GM23248 (cell line): ENCODE measurements at places on chromosomes 12 and 14. TPM values are rescaled to one million over a fixed set of nuclear protein-coding genes. Genes with fewer than 3 reads are reported as not detected.

DNA sequence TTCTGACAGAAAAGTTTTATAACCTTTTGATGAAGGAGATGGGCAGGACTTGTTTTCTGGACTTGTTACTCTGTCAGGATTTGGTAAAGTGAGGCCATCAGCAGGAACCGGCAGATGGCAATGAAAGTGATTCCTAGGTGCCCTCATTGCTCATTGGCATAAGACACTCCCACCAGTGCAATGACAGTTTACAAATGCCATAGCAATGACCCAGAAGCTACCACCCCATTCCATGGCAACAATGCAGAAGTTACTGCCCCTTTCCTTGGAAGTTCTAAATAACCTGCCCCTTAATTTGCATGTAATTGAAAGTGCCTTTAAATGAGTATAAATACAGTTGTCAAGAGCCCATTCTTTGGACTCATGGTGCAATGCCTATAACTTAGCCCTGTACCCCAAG, 222.6 kb downstream of the CEP128 start:
- no peaks in the 10 kb centered on the region for H3K36me3 ChIP-seq
- no peaks in the 10 kb centered on the region for H3K27me3 ChIP-seq
- H3K4me3 ChIP-seq = no peak overlapping the region
- no peak overlapping the region for H3K27ac ChIP-seq
- DNase-seq = peak; percentile 3
- H3K4me1 ChIP-seq = no peaks in the 10 kb centered on the region

Gene LRTM2
- total RNA-seq = not detected in 2 replicates

Gene LIN7A
- total RNA-seq = 1.0 and 1.5 TPM in 2 replicates

DNA sequence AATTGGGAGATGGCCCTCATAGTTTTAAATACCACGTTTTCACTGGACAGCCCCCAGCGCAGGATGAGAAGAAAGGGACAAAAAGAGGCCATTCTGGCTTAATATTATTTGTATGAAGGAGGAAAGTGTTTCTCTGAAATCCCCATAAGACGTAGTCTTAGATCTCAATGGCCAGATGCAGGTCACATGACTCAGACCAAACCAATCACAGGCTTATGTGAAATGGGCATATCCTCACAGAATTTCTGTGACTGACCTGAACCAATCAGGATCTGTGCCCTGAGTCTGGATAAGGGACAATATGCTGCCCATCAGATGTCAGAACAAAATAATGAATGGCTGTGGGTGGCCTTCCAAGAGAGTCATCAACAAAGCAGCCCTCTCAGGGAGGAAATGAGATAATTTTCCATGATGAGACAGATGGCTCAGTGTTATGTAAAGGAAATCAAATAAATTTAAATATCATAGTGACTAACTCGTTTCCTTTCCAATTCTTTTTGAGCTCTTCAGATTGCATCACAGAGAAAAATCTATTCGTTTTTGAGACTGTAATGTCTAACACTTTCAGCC, 1009.5 kb upstream of the TMEM132C start:
- no peaks in the 10 kb centered on the region for H3K27me3 ChIP-seq
- H3K4me3 ChIP-seq = no peak overlapping the region
- DNase-seq = peak; percentile 80
- no peaks in the 10 kb centered on the region for H3K36me3 ChIP-seq
- H3K4me1 ChIP-seq = peaks cover 35% of the 10 kb centered on the region

GRCh38 chr14:50395448-50395847, 1.2 kb downstream of the CDKL1 start:
- peak; percentile 59 for DNase-seq
- H3K27ac ChIP-seq = no peak overlapping the region
- H3K4me1 ChIP-seq = peaks cover 14% of the 10 kb centered on the region
- no peaks in the 10 kb centered on the region for H3K27me3 ChIP-seq
- H3K36me3 ChIP-seq = no peaks in the 10 kb centered on the region
